Endothelial cell (in vitro differentiated cells): ENCODE measurements at places on chromosomes 5 and 9. TPM values are rescaled to one million over a fixed set of nuclear protein-coding genes. Genes with fewer than 3 reads are reported as not detected.

- DNase-seq, result no peak
These were observed at the start of gene ZDHHC11 for GRCh38 chr5:850511-851006. TSS of gene ZDHHC11 (minus strand) at chr5:850986. CDS start at chr5:850602, 384 bp downstream.

Gene CD14
- total RNA-seq, result not detected

GRCh38 chr5:123735384-123735783 is 223.4 kb downstream of the CSNK1G3 start:
- DNase-seq, result no peak

DNA sequence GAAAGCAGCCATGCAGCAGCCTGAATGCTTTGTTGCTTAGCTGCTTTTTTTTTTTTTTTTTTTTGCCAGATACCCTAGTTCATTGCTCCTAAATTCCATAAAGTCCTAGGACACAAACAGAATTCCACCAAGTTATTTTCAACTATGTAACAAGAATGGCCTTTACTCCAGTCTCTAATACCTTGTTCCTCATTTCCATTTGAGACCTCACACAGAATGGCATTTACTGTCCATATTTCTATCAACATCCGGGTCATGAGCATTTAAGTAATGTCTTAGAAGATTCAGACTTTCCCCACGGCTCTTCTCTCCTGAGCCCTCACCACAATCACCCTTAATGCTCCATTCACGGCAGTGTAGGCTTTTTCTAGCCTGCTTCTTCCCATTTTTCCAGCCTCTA is 31.7 kb upstream of the FBXW11 start:
- DNase-seq, result no peak

- DNase-seq, result no peak
These were observed 50.6 kb downstream of the PCSK5 start for GRCh38 chr9:75941066-75941465.

DNA sequence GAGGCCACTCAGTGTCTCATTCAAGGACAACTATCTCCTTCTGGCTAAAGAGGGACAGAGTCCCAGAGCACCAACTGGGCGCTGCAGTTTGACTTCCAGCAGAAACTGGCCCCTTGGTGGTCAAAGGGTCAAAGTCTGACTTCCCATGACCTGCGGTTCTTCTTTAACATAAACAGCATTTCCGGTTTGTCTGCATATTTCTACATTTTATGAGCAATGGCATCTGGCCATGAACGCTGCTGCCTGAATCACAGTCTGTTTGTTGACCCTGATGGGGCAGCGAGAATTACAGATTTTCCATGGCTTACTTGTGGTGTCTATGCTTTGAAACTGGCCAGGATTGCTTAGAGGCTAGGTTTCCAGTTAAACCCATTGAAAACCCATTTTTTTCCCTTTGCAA is 1.3 kb downstream of the TNFSF15 start:
- DNase-seq, result no peak

DNA sequence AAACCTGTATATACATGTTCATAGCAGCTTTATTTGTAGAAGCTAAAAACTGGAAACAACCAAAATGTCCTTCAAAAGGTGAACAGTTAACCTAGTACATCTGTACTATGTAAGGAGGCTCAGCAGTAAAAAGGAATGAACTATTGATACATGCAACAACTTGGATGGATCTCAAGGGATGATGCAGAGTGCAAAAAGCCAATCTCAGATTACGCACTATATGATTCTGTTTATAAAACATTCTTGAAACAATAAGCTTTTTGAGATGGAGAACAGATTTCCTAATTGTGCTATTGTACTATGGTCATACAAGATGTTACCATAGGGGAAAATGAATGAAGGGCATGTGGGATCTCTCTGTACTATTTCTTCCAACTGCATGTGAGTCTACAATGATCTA is 88.9 kb downstream of the PAM start:
- DNase-seq, result no peak

DNA sequence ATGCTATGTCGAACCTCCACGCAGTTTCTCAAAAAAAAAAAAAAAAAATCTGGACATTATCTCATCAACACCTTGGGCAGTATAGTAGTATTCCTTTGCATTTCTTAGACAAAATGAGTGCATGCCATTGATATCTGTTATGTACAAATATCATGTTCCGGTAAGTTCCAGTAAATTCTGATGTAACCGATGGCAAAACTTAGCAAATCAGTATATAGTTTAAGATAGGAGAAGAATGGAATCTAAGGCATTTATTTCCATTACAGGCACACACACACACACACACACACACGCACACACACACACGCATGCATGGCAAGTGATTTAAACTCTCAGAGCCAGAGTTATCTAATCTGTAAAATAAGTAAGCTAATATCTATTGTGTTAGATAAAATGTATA is 356.5 kb upstream of the TUSC1 start:
- no peak for DNase-seq

Gene HAPLN1
- 42.1 TPM for total RNA-seq

DNA sequence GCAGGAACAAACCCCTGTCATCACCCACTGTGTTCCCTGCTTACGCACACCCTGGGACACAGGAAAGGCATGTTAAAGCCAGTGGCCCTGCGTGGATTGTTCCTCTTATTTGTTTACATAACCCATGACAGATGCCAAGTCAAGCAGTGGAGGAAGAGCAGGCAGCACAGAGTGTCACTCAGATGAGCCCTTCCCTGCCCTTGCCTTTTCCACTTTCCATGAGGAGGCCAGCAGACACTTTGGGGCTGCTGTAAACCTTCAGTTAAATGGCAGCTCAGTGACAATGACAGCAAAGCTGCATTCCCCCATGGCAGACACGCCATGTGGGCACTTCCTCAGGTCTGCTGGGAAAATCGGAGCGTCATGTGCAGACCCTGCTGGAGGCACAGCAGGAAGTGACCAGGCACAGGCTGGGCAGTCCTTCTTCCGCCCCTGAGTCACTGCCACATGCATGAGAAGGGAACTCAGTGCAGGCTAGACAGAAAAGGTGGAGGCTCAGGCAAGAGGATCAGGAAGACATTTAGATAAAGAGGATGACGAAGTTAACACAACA is 216.8 kb upstream of the PIK3R1 start:
- no peak for DNase-seq

- DNase-seq, result no peak
These were observed 74.5 kb upstream of the TBC1D2 start for GRCh38 chr9:98329904-98330303.

GRCh38 chr9:90539286-90539685 is 103.3 kb downstream of the DIRAS2 start:
- no peak for DNase-seq

DNA sequence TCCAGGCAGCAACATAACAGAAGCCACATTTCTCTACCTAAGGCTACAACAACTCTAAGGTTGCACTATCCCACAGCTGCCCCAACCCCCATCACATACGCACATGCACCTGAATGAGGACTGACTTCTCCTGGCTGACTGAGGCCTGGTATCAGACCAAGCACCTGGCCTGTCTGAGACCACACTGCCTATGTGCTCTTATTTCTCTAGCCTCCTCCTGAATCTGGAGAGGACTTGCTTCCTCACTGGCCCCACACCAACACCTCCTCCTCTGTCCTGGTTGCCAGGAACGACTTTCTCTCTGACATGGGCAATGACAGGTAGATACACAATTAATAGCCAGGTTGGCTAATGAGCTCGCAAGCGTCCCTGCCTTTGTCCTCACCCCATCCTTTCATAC is 14.9 kb upstream of the VDAC1 start:
- DNase-seq, result no peak

- no peak for DNase-seq
These were observed 59.4 kb upstream of the DNAH5 start for GRCh38 chr5:14003936-14004335.

Gene BNIP1
- 10.3 TPM for total RNA-seq

- no peak for DNase-seq
These were observed 404.9 kb downstream of the CDK5RAP2 start for GRCh38 chr9:120175031-120175430.

Gene OBP2B
- not detected for total RNA-seq

GRCh38 chr9:137268538-137269201 is 8.9 kb upstream of the TOR4A start:
- no peak for DNase-seq
